ENCODE measurements at places on chromosomes 2 and 18.
A peak's percentile ranks its signal among the peaks of the same experiment; 100 is the strongest.

DNA sequence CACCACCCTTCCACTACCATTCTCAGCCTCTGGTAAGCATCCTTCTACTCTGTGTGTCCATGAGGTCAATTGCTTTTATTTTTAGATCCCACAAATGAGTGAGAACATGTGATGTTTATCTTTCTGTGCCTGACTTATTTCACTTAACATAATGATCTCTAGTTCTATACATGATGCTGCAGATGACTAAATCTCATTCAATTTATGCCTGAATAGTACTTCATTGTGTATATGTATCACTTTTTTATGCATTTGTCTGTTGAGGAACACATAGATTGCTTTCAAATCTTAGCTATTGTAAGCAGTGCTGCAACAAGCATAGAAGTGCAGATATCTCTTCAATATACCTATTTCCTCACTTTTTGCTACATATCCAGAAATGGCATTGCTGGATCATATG is 733.3 kb downstream of the SUCLG1 start:
- DNase-seq, result no peak

GRCh38 chr18:37545461-37546271 is 19.9 kb downstream of the CELF4 start:
- no peak for DNase-seq

GRCh38 chr18:31206071-31206470 is 43.4 kb upstream of the DSC1 start:
- no peak for DNase-seq

DNA sequence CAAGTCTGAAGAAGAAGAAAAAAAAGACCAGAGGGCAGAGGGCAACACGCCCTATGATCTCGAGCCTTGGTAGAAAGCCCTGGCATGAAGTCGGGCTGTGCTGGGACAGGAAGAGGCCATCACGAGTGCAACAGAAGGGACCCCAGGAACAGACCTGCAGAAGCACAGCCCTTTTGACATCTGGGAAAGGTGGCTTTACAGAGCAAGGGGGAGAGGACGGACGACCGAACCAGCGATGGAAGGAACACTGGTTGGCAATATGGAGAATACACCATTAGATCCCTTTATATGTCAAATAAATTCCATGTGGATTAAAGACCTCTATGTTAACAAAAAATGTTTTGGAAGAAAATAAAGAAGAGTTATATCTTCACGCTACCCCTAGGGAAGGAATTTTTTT is 10.7 kb downstream of the KIF1A start:
- no peak for DNase-seq

DNA sequence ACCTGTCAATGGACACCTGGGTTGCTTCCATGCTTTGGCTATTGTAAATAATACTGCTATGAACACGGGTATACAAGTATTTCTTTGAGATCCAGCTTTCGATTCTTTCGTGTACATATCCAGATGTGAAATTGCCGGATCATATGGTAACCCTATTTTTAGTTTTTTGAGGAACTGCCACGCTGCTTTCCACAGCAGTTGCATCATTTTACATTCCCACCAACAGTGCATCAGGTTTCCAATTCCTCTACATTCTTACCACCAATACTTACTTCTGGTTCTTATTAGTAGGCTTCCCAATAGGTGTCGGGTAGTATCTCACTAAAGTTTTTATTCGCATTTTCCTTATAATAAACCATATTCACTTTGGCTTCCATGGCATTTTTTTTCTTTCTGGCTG is 69.6 kb downstream of the PID1 start:
- no peak for DNase-seq

DNA sequence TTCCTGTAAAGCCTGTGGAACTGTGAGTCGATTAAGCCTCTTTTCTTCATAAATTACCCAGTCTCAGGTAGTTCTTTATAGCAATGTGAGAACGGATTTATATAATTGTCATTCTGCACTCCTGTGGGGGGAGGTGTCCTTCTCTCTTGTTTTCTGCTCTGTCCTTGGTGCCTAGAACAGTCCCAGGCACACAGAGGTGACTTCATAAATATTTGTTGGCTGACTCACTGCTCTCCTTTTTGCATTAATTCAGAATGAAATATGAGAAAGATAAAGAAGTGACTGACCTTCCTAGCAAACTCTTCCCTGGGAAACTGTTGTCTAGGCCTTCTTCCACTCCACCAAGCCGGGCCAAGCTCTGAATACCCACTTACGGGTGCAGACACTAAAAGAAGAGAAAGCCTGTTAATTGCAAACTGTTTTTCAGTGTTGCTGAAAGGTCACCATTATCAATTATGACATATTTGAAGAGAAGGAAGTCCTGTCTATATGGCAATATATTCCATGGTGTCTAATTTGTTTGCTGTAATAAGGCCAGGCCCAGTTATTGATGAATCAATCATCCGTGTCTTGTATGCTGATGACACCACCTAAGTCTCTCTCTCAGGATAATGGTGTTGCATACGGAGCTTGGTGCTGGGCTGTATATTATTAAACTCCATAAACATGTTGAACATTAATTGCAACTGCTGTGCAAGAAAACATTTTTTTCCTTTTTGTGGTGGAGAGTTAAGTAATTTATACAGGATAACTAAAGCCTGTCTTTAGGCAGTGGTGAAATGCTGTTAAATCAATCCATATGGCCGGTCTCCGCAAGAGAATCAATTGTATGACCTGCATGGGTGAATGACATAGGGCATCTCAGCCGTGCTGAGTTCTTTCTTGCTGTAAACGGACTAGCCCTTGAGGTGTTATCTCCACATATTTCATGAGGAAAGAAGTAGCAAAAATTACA is 567.5 kb downstream of the SLC4A3 start:
- no peak for DNase-seq

DNA sequence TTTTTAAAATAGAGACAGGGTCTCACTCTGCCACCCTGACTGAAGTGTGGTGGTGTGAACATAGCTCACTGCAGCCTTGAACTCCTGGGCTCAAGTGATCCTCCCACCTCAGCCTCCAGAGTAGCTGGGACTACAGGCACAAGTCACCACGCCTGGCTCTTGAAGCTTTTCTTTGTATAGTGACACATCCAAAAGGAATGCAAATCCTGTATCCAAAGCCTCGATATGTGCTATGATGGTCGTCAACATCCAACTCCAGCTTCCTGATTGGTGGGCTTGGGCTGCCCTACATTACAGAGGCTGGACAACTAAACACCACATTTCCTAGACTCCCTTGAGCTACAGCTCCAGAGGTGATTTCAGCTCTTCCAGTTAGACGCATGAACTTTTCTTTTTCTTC is 101.7 kb upstream of the PGAP1 start:
- no peak for DNase-seq

- no peak for DNase-seq
These were observed 38.1 kb downstream of the SMARCAL1 start for GRCh38 chr2:216450346-216450745.

- DNase-seq, result peak; percentile 57
These were observed 683 bp upstream of the DNAJC27 start for GRCh38 chr2:24972315-24972961.

- DNase-seq, result no peak
These were observed 711 bp upstream of the ATOH8 start for GRCh38 chr2:85753035-85753524.

GRCh38 chr2:96427917-96428316 is 77.2 kb downstream of the NEURL3 start:
- no peak for DNase-seq

DNA sequence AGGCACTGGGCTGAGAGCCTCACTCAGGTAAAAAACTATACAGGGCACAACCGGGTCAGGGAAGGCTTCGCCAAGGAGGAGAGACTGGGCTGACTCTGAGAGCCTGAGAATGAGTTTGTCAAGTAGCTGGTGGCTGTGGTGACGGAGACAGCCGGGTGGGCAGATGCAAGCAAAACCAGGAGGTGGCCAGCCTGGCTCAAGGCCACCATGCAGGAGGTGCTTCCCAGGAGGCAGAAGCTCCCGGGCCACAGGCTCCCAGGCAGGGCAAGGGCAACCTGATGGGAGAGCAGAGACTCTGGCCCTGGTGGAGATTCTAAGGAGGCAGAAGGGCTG is 2.9 kb upstream of the INHBB start:
- no peak for DNase-seq

- peak; percentile 54 for DNase-seq
These were observed 146.1 kb upstream of the SATB2 start for GRCh38 chr2:199603721-199604291.

- no peak for DNase-seq
These were observed 14.9 kb upstream of the GALR1 start for GRCh38 chr18:77234504-77235365.

DNA sequence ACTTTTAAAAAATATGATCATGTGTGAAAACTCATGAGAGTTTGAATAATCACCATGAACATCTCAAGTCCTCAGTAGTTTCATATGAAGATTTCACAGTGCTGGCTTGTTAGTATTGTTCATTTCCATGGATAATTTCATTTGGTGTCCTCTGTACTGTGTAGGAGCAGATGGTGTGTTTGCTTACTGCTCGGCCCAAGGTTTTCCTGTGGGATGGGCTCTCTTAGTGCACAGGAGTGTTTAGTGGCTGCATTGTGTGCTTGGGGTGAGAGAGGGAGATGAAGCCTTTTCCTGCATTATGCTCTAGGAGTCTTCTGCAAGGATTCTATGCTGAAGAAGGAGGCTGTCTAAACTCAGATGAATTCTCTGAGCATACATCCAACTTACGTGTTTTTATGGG is 270.6 kb downstream of the SOCS6 start:
- DNase-seq, result no peak

- no peak for DNase-seq
These were observed 71.4 kb upstream of the ITGB6 start for GRCh38 chr2:160271171-160272086.

- peak; percentile 52 for DNase-seq
These were observed 547.1 kb upstream of the ZEB2 start for GRCh38 chr2:145066856-145067548.

DNA sequence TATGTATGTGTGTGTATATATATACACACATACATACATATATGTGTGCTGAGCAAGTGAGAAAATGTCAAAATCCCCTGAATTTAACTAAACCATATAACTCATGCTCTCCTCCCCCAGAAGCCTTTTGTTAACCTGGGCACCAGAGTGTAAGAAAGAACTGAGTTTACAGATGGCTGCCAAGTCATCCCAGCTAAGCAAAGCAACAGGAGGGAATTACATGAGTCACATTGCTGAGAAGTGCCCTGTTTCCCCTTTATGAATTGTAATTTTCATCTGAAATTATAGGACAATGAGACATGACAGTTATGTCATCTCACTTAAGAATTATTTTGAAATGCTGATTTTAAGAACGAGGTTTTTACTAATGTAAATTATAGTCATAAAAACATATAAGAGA is 29.9 kb downstream of the SCN7A start:
- DNase-seq, result no peak

DNA sequence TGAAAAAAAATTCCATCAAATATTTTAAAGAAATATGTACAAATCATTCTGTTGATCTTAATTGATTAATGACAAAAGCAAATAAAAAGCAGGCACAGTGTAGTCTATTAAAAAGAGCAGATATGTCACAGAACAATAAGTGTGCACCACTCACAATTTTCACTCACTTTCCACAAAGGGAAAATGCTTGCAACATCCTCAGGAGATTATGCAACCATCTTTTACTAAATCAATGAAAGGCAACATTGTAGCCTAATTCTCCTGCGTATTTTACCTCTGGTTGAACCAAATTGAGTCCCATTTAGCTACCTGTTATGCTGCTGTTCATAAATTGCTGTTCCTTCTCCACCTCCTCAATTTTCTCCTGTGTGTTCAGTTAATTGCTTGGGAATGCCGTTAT is 1346.8 kb upstream of the PIK3C3 start:
- DNase-seq, result no peak

GRCh38 chr2:857081-857480 is 93.6 kb upstream of the SNTG2 start:
- no peak for DNase-seq

DNA sequence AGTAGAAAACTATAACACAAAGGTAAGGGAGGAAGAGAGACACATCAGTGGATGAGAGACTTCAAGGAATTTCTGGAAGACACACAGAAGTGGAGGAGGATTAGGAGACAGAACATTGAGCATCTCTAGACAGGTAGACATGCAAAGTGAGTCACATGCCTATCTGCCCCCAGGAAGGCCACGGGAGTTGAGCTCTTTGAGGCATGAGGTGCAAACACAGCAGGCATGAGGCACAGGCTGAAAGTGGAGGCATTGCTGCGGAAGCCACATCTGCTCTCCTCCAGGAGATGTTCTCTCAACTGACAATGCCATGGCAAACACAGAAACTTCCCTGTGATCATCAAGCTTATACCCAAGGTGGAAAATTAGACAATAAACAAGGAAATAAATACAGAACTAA is 481.6 kb upstream of the MYT1L start:
- no peak for DNase-seq

- DNase-seq, result no peak
These were observed 9.2 kb upstream of the HDAC4 start for GRCh38 chr2:239409976-239410375.

DNA sequence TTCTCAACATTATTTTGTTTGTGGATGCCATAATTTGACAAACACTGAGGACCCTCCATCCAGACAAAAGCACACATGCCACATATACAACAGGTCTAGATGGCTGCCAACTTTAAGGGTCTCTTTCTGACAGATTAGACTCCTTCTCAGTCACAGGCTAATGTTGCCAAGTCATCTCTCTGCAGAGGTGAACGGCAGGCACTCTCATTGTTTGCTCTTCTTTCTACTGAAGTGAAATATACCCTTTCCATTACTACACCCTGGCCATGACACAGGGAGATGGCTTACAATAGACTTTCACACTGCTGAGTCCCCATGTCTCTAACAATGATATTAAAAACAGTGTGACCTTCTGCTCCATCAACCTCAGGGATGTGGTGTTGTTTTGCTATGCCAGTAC is 47.5 kb upstream of the ZNF397 start:
- no peak for DNase-seq

GRCh38 chr18:75391279-75392225 is 36.0 kb downstream of the SMIM21 start:
- peak; percentile 67 for DNase-seq

- no peak for DNase-seq
These were observed 57.6 kb downstream of the BOLA3 start for GRCh38 chr2:74089816-74090745.

- DNase-seq, result no peak
These were observed 264.3 kb downstream of the TSN start for GRCh38 chr2:122019724-122020123.

- DNase-seq, result no peak
These were observed 30.6 kb downstream of the SOWAHC start for GRCh38 chr2:109644571-109645275.

- no peak for DNase-seq
These were observed 35.3 kb upstream of the FAM98A start for GRCh38 chr2:33634261-33634910.

DNA sequence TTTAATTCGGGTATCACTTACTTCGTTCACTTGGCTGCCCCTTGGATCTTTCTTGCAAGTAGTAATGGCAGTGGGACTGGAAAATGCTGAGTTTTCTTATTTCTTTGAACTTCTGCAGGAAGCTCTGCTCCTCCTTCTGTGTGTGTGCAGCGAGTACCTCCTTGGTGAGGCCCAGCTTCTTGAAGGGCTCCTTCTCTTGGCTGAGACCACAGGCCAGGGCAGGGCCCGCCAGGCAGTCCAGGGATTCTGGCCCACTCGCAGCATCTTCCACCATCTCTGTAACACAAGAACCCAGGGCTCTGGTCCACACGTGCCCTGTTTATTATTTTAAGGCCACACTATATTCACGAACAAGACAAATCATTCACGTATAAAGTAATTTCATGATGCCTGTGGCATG is 15.8 kb upstream of the HES6 start:
- DNase-seq, result no peak

- peak; percentile 19 for DNase-seq
These were observed 111.8 kb upstream of the PPP1CB start for GRCh38 chr2:28639836-28640235.

- DNase-seq, result peak; percentile 49
These were observed 149.7 kb upstream of the CAPN13 start for GRCh38 chr2:30956995-30957394.

All from left hindlimb (tissue), 1 donor.